Stimulated activated CD4-positive, alpha-beta T cell treated with anti-CD3 and anti-CD28 coated beads, TNF-alpha, amount 100 ng/mL, for 48 hours (primary cell): ENCODE measurements at places on chromosomes 11 and 22.

GRCh38 chr11:61756452-61757212, 4.2 kb downstream of the MYRF start:
- DNase-seq, result no peak

DNA sequence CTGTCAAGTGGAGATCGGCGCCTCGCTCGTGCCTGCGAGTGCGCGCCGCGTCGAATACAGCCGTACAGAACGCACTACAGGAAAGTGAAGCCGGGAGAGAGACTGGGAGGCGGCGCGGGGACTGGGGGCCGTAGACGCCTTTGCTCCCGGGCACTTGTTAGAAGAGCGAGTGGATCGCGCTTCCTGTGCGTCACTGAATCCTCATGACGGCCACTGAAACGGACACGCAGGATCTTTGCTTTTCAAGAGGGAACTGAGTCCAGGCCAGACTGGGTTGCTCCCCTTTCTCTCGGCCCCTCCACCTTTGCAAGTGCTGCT, 314 bp downstream of the RIC8A start:
- DNase-seq, result no peak

- no peak for DNase-seq
Measured at GRCh38 chr22:41885116-41885515, 29.8 kb downstream of the SHISA8 start.

DNA sequence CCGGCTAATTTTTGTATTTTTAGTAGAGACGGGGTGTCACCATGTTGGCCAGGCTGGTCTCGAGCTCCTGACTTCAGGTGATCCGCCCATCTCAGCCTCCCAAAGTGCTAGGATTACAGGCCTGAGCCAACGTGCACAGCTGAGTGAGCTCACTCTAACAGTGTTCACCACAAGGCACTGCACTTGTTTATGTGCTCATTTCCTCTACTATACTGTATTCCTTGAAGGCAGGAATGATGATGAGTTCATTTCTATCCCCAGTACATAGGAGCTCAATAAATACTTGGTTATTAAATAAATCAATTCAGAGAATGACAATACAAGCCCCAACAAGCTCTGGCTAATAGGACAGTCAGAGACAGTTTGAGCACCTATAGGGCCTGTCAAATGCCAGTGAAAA, 29.1 kb downstream of the ALG8 start:
- no peak for DNase-seq

DNA sequence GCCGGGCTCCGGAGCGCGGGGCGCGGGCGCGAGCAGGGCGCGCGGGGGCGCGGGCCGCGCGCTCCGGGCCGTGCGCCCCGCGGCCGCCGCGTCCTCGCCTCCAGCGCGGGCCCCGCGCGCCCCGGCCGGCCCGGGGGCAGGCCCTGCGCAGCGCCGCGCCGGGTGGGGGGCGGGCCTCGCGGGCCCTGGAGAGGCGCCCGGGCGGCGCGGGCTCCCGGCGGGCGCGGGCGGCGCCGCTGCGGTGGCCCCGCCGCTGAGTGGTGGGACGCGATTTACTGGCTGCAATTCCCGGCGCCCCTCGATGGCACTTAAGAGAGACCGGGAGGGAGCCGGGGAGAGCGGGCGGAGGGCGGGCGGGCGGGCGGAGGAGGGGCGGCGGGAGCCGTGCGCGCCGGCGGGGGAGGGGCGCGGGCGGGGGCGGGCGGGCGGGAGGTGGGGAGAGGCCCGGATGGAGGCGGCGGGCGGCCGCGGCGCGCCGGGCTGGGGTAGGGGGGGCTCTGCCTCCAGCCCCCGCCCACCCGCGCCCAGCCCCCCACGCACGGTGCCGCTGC, 73.2 kb upstream of the TCF20 start:
- no peak for DNase-seq

DNA sequence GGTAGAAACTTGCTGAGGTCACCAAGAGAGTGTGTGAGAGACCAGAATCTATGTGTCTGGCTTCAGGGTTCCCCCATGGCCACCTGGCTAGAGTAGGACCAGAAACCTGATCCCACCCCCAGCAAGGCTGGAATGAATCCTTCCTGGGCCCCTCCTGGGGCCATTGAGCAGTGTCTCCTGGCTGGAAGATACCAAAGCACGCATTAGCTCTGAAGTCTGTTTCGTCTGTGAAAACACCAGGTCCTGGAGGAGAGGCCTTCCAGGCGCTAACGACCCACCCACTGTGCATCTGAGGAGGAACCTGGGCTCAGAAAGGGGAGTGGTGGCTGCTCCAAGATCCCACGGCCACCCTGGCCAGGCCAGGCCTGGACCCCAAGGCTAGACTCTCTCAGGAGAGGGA, 15.5 kb upstream of the TSKU start:
- no peak for DNase-seq

DNA sequence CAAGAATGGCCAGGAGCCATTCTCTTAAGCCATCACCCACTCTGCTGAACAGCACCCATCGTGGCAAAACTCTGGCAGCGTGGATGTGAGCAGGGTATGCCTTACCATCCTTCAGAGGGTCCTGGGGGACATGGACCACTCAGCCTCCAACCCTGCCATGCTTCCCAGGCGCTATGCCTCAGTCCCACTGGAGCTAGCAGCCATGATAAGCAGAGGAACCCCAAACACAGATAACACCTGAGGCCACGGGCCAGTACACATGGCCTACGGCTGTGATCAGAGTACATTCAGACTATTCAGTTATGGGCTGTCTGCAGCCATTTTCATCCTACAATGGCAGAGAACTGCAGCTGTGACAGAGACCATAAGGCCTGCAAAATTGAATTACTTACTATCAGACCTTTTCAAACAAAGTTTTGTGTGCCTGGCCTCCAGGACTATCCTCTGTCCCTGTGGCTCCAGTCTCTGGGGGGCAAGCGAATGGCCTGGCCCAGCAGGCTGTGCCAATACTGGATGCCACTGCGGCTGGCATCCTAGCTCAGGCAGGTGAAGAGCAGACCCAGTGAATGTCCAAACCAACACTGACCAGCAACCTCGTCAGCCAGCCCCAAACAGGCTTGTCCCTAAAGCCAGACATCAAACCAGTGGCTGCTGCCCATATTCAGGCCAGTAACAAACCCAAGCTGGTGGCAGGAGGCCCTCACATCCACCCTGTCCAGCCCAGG, 6.9 kb downstream of the ARVCF start:
- no peak for DNase-seq

DNA sequence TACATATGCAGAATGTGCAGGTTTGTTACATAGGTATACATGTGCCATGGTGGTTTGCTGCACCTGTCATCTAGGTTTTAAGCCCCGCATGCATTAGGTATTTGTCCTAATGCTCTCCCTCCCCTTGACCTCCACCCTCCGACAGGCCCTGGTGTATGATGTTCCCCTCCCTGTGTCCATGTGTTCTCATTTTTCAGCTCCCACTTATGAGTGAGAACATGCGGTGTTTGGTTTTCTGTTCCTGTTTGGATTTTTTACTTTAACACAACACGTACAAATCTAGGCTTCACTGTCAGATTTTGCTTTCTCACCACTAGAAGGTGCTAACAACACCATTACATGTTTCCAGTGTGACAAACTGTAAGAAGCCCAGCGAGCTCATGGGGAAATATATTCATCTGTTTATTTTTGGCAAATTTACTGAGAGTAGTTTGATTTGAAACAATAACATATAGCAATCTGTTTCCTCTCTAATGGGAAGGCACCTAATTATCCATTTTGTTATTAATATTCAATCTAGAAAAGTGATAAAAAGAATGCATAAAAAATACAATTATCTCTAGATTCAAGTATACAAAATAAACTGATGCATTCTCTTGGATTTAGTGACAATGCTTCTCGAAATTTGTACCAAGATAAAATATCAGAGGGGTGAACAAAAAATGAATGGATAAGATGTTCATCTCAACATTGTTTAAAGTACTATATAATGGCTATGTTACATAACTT, 23.2 kb upstream of the BIRC3 start:
- DNase-seq, result no peak

DNA sequence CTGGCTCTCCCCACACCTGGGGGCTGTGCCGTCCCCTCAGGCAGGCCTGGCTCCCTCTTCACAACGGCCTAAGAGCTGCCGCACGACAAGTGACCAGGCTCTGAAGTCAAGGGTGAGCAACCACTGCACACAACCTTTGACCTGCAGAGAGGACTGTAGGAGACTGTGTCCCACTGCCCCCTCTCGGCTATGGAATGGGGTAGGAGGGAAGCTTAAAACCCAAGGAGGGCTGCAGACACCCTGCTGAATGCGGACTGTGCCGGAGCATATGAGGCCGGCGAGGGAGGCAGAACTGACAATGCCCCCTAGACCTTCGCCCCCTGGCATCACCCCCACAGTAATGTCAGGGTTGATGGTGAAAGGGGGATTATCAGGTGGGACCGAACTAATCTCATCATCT, 311.9 kb downstream of the CTTN start:
- DNase-seq, result no peak

GRCh38 chr11:66142370-66143263, 72.5 kb downstream of the PACS1 start:
- no peak for DNase-seq

- no peak for DNase-seq
Measured at GRCh38 chr11:113896156-113896879, 8.3 kb upstream of the HTR3B start.

DNA sequence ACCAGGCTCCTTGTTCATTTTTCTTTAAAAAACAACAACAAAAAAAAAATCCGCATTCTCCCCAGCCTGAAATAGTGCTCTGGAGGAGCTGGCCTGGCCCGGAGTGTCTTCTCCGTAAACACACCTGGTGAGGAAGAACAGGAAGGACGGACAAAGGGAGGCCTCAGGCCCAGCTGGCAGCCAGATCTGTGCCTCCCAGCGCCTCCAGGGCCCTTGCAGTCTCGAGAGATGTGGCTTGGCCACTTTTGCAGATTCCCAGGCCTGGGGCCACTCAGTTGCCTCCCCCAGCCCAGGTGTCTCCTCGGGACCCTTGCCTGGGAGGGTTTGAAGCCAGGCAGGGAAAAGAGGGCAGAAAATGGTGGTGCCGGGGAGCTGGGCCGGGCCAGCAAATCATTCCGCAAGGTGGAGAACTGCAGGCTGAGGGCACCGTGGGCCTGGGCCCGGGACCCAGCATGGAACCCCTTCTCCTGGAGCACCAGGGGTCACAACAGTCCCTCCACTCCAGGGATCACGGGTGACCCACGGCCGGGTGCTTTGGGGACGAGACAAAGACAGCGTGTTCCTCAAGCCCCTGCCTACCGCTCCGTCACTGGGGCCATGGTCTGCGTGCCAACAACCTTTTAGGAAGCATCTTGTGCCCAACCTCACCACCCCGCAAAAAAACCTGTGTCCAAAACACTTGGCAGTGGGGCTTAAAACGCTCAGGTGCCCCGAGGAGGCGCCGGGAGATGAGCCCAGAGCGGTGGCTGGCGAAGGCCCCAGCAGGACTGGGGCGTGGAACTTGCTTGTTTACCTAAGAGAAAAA, 67.1 kb upstream of the WNT7B start:
- no peak for DNase-seq

DNA sequence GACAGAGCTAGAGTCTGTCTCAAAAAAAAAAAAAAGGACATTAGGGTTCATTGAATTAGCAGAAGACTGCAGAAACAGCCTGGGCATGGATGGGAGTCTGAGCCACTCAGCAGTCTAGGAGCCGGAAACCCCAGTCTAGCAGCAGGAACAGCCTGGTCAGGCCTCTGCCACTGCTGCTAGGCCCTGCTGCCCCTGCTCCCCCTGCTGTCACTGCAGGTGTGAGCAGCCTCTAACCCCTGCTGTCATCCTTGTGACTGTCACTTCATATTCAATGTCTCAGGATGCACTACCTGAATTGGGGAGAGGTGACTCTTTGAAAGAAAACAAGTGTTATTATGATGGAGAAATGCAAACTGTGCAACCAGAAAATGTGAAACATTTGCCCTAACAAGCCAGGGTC, 7.0 kb upstream of the DDX17 start:
- no peak for DNase-seq

- no peak for DNase-seq
Measured at GRCh38 chr11:86586307-86586706, 86.1 kb downstream of the ME3 start.

DNA sequence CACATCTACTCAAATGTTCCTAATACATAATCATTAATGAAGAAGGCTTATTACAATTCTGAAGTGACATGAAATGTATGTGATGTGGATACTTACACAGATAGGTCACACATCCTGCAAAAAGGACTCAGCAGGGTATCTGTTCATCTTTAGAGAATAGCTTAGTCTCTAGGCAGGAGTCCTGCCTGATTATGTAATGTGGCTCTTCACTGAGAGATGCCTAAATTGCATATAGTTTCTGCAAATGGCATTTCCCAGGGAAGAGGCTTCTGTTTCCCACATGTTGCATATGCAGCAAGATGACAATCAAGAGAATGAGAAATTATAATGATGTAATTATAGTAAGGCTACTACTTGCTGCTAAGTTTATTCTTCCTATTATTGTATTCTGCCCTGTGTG, 58.8 kb upstream of the SLC36A4 start:
- no peak for DNase-seq
